ENCODE measurements at places on chromosomes 16 and 17. TPM values are rescaled to one million over a fixed set of nuclear protein-coding genes. Genes with fewer than 3 reads are reported as not detected.
A peak's percentile ranks its signal among the peaks of the same experiment; 100 is the strongest.

GRCh38 chr17:57402681-57403180, 146.4 kb downstream of the MSI2 start:
- DNase-seq = no peak

GRCh38 chr17:73747221-73748002, 103.2 kb upstream of the SDK2 start:
- DNase-seq = no peak

DNA sequence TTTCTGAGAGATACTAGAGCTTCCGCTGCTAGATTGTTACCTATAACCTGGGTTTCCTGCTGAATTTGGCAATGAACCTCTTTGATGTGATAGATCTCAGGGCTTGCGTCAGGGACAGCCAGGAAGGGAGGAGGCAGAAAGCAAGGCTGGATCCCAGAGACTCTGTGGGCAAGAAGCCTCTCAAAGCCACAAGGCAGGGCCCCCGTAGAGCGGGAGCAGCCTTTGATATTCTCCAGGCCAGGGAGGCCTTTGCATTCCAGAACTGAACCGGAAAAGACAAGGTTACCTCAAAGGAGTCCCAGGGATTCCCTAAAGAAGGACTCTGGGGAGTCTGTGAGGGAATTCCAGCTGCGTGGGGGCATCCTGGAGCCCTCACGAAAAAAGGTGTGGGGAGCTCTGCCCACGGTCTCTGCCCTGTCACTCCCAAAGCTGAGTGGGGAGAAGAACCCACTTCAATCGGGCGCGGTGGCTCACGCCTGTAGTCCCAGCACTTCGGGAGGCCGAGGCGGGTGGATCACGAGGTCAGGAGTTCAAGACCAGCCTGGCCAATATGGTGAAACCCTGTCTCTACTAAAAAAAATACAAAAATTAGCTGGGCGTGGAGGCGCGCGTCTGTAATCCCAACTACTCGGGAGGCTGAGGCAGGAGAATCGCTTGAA, 14.3 kb upstream of the SCIMP start:
- no peak for DNase-seq

GRCh38 chr16:75097941-75098901, 18.4 kb downstream of the LDHD start:
- DNase-seq = no peak

DNA sequence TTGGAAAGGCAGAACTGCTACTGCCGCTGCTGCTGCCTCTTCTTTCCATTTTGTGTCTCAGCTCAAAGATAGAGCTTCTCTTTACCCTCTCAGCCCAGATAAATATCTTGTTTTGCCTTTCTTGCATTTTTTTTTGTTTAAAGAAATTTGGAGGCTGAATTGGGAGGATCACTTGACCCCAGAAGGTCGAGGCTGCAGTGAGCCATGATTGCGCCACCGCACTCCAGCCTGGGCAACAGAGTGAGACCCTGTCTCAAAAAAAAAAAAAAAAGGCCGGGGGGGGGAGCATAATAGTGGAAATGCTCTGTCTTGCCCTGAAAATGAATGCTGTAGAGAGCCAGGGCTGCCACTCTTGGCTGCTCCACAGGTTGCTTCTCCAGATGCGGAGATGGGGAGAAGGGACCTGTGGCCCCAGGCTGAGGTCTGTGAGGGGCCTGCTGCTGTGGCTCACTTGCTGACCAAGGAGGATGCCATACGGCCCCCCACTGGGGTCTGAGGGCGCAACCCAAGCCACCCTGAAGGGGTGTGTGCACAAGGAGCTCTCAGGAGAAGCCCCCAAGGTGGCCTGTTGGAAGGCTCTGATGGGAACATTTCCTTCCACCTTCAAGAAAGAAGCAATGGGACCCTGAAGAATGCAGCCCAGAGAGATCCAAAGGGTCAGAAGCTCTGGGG, 21.5 kb upstream of the G6PC1 start:
- no peak for DNase-seq

- peak; percentile 81 for DNase-seq
Measured at GRCh38 chr16:3065069-3065741, at the start of gene IL32. Gene IL32 (plus strand): TSS chr16:3065640. CDS start chr16:3065812, 172 bp downstream.

DNA sequence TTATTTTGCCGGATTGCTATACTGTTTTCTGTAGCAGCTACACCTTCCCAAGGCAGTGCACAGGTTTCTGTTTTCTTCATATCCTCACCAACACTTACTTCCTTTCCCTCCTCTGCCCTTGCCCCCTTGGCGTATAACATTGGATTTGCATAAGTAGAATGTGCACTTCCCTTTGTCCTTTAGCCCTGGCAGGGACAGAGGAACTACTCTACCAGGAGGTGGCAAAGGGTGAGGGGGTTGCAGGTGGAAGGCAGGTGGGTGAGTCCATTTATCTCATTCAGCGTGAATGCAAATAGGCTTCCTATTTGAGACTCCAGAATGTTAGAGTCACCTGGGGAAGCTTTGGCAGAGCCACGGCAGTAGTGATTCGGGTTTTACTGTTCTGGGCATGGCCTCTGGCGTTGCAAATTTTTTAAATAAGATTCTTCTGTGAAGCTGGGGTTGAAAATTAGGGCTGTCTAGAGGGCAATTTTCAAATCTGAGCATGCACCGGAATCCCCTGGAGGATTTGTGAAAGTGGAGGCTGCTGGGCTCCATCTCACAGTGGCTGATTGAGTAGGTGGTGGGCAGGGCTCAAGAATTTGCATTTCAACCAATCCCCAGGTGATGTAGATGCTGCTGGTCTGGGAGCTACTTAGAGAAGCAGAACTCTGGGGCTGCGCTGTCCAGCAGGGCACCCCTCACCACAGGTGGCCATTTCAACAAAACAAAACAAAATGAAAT, 84.7 kb downstream of the PLCG2 start:
- DNase-seq = no peak

DNA sequence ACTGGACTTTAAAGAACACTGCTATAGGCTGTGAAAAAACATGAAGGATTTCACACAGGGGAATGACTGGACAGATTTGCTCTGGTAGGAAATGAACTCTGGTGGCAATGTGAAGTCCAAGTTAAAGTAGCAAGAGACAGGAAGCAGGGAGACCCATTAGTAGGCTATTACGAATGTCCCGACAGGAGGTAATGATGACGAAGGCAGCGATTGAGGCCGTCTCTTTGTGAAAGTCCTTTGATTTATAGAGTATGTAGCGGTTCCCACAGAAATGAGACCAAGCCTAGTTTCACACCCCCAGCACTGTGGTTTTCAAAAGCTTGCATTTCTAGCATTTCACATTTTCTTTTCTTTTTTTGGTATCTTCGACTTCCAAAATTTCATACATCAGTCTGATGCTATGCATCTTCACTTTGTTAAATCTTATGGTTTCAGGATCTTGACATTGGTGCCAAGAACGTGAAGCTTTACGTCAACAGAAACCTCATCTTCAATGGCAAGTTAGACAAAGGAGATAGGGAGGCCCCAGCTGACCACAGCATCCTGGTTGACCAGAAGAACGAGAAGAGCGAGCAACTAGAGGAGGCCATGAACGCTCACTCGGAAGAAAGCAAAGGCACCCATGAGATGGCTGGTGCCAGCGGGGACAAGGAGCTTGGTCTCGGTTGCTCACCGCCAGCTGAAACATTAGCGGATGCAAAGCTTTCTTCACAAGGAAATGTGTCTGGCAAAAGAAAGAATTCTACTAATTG, 189.8 kb downstream of the KATNIP start:
- DNase-seq = no peak

GRCh38 chr17:37614823-37615222, 5.6 kb upstream of the SYNRG start:
- DNase-seq = no peak

DNA sequence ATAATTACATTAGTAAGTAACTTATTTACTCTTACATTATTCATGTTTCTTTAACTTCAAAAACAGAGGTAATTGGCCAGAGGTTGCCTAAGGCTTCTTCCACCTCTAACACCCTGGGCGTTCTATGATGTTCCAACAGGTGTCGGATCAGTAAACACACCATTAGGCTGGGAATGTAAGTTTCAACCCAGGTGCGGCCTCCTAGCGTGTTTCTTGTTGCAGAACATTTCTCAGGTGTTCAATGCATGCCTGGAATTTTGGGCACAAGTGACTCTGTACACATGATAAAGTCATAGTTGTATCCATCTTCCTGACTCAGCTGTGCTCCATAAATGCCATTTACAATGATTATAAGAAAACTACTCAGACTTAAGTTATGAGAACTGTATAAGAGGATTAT, 1.0 kb downstream of the KRTAP2-2 start:
- no peak for DNase-seq

GRCh38 chr17:6100891-6101500, 30.8 kb downstream of the WSCD1 start:
- no peak for DNase-seq

- DNase-seq = no peak
Measured at GRCh38 chr16:11181899-11182279, 74.1 kb downstream of the SOCS1 start.

The MYH13 gene
- total RNA-seq = not detected

The CEMP1 gene
- not detected for total RNA-seq

The CCL7 gene
- not detected for total RNA-seq

The HOXB6 gene
- 0.87 TPM for total RNA-seq

The PLK1 gene
- 10.9 TPM for total RNA-seq

All from lung microvascular endothelial cell (primary cell).